ENCODE measurements at places on chromosomes 7 and 10.
A peak's percentile ranks its signal among the peaks of the same experiment; 100 is the strongest.

DNA sequence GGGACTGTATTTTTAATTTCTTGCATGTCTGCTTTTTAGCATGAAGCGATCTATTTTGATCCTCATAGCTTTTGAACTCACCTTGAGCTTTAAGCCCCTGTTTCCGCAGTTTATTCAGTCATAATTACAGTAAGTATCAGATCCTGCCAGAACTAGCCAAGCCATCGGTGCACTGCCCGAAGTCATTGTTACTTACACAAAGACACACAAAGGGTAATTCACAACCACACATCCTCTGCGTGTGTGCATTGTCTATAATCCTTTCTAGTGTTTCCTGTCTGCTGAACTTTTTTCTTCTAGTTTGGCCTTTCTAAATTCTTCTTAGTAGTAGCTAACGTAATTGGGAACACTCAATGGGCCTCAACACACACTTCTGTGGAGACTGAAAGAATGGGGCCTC is 133.0 kb downstream of the SFMBT2 start:
- no peak for DNase-seq

DNA sequence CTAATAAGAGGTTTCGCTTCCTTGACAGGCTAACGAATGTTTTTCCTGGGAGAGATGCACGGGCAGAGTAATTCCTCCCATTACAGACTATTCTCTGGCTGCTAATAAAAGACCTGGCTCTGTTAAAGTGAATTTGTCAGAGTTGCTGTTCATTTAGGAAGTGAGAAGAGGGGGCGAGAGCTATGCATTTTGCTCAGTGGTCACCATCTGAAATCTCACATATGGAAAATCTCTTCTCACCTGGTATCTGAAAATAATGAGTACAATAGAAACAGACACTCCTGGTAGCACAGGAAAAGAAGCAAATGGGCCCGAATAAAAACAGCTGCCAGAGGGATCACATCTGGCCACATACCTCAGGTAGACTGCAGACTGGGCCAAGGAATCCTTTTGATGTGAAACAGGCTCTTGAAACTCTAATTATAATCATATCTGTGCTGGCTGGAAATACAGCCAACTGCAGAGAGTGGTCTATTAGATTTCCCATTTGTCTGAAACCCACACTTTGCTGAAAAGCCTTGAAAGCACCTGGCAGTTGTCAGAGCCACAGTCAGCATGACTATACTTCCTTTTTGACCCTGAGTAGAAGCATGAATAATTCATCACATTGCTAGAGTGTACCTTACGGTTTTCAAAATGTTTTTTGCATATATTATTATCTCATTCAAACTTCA is 33.6 kb downstream of the AOAH start:
- no peak for DNase-seq

GRCh38 chr10:119203006-119203405 is 4.4 kb upstream of the GRK5 start:
- no peak for DNase-seq

DNA sequence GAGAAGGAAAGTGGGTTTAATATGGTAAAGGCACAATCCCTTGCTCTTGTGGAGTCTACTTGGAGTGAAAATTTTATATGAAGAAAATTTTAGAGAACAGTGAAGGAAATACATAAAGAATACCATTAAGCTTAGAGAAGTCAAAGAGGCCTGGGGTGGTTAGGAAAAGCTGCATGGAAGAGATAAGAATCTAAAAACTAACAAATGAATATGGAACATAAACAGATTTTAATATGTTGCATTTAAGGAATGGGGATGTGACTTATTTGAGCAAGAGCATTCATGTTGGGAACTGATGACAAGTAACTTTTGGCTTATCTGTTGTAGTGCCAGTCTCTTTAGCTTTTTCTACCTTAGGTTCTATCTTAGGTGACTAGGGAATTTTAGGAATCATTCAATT is 31.0 kb downstream of the AHR start:
- no peak for DNase-seq

GRCh38 chr7:151903249-151904032 is 26.5 kb upstream of the PRKAG2 start:
- DNase-seq = no peak

- DNase-seq = no peak
Observed at GRCh38 chr10:32790483-32790882, 167.5 kb downstream of the ITGB1 start.

- DNase-seq = no peak
Observed at GRCh38 chr7:92729751-92730150, 106.6 kb downstream of the CDK6 start.

DNA sequence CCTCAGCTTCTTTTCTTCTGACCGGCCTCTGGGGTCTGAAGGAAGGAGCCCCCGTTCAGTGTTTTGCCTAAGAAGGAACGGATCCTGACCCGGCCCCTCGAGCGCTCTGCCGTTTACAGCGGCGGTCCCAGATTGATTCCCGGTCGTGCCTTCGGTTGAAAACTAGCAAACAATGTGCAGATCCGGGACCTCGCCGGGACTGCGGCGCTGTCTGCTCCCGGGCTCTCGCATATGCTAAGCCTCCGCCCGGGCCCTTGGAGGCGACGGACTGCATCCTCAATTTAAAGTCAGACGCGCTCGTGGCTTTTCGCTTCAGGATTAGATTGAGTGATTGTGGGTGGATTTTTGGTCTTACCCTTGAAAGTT is 559 bp downstream of the DBF4 start:
- peak; percentile 61 for DNase-seq

DNA sequence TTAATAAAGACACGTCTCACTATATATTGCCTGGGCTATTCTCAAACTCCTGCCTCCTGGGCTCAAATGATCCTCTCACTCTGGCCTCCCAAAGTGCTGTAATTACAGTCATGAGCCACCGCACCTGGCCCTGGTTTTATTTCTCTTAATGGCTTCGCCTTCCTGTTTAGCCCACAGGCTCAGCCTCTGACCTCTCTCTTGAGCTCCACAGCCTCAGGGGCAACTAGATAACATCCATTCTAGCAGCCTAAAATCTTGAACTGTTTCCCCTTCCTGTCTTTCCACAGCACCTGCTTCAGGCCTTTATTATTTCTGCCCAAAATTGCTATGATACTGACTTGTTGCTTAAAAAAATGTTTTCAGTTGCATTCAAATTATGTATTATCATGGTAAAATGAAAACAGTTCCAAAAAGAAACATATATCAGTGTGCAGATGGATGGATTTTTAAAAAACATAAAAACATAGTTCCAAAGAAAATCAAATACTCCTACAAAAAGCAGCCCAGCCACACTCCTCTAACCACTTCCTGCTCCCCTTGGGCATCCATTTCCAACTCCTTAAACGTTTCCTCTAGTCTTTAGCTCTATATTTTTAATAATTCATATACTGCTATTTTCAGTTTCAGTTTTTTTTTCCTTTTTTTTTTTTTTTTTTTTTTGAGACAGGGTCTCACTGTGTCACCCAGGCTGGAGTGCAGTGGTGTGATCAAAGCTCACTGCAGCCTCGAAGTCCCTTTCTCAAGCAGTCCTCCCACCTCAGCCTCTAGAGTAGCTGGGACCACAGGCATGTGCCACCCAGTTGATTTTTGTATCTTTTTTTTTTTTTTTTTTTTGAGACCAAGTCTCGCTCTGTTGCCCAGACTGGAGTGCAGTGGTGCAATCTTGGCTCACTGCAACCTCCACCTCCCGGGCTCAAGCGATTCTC is 5.1 kb upstream of the BAZ1B start:
- DNase-seq = no peak

DNA sequence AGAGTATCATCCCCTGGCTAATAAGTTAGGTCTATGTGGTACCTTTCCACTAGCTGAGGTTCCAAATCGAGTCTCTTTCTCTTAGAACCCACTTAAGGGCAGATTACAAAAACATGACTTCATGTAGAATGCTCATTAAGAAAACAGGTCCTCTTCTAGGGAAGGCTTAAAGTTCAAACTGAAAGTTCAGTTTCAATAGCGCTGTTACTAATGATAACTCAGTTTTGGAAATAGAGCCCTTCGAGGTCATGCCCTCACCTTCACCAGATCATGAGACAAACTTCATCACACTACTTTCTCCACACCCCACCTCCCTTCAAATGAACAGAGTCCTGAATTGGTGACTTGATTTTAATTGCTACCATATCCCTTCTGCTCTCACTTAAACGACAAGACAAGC is 26.2 kb downstream of the HGF start:
- no peak for DNase-seq

DNA sequence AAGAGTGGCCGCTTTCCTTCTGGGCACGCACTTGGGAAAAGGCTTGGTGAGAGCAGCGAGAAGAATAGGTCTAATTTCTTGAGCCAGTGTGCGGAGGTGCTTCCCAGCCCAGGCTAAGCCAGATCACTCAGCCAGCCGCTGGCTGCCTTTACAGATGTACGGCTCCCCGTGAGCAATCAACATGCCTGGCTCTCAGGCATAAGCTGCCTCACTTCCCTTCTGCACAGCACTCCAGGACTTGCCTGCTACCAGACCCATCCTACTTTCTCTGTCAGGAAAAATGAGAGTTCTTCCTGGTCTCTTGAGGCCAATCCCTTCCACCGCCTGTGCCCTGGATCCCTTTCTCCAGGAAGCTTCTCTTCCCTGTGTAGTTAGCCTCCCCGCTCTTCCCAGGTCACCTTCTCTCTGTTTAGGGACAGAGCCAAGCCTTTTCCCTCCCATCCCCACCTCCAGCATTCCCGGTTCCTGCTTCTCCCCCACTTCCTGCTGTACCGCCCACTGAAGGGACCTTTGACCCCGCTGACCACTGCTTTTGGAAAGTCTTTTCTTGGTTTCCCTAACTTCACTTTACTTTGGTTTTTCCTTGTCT is 1.1 kb upstream of the ACTR3C start:
- DNase-seq = peak; percentile 25

GRCh38 chr10:51377932-51378599 is 303.8 kb downstream of the PRKG1 start:
- no peak for DNase-seq

DNA sequence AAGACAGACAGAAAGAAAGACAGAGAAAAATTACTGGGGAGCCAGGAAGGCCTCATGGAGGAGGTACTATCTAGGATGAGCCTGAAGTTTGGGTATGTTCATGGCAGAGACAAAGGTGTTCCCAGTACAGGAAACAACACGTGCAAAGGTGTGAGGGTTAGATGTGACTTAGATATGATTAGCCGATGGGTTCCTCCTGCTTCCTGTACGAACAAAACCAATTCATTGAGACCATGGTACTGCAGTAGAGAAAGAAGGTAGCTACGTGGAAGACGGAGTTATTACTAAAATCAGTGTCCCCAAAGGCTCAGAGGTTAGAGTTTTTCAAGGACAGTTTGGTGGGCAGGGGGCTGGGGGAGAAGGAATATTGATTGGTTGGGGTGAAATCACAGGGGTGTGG is 55.2 kb upstream of the CHST3 start:
- DNase-seq = no peak

DNA sequence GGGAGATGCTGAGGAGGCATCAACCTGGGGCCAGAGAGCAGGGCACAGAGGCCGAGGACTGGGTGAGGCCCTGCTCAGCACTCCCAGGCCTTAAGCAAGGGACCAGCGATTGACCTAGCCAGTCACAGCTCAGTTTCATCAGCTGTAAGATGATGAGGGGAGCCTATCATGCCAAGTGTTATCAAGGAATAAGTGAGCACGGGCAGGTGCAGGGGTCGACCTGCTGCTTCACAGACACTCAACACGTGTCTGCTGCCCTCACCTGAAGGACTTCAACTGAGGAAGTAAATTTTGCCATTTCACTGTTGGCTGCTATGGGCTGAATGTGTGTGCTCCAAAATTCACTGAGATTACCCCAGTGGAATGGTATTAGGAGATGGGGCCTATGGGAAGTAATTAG is 9.9 kb downstream of the C10orf71 start:
- no peak for DNase-seq

- DNase-seq = peak; percentile 18
Observed at GRCh38 chr7:27207348-27207985, 7.6 kb upstream of the HOXA13 start.

- DNase-seq = no peak
Observed at GRCh38 chr10:128044961-128045832, 81.0 kb downstream of the MKI67 start.
